ENCODE measurements at places on chromosomes 2 and 18.

- no peak for DNase-seq
These were observed 3.2 kb downstream of the TMEM182 start for GRCh38 chr2:102765061-102765460.

DNA sequence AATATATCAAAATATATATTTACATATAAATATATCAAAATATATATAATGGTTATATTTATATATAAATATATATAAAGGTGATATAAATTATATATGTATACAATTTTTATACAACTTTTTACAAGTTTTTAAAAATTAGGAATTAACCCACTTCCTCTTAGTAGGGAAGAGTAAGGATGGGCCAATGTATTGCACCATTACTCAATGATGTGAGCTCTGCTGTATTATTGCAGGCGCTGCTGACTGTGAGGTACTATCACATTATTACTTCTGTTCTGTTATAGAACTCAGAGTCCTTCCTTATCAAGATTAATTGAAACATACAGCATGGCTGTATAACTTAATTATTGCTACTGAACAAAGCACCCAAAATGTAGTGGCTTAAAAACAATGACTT, 46.0 kb downstream of the CCDC195 start:
- DNase-seq, result no peak

DNA sequence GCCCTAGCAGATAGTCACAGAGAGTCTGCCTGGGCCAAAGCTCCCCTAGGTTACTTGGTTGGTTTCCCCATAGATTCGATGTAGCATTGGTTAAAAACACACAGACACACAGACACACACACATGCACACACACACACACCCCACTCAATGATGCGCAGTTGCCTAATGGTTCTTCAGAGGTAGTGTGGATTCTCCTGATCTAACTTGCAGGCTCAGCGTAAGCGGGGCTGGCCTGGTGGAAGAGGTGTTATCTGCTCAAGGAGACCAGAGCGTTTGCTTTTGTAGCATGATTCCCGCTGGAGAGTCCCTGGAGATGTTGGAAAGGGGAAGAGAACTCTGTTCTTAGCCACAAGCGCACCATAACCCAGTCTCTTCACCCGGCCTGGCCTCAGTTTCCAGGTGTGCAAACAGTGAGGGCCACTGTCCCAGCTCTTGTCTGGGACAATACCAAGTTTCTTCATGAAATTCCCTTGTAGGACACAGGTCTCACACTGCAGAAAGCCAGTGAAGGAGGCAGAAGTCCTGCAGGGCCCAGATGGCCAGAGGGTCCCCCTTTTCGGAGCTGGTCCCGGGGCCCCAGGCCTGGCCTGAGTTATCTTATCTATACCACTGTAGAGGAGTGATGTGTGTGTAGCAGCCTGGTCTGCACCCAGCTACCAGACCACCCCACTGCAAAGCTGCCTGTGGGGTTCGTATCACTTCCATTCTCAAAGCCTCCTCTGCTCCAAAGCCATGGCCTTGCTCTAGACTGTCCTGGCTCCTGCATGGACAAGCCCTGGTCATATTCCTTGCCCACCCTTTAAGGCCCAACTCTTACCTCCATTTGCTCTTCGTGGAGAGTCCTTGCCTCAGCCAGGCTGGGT, 3.7 kb downstream of the ACKR3 start:
- DNase-seq, result no peak

- no peak for DNase-seq
These were observed 171.8 kb downstream of the UBR3 start for GRCh38 chr2:169999054-169999453.

DNA sequence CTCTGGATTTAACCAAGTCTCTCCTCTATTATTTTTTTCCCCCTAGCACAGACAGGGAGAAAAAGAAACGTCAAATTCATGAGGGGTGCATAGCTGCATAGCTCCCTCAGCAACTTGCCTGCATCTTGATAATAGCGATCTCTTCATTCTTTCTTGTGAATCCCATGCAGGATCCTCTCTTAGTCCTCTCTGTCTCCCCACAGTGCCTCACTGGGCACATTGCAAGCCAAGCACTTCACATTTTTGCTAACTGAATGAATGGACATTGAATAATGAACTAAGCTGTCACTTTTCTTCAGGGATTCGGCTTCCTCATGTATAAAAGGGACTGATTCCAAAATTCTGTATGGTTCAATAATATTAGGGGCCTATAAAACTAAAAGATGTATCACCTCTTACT, 2.9 kb upstream of the EPB41L3 start:
- DNase-seq, result no peak

DNA sequence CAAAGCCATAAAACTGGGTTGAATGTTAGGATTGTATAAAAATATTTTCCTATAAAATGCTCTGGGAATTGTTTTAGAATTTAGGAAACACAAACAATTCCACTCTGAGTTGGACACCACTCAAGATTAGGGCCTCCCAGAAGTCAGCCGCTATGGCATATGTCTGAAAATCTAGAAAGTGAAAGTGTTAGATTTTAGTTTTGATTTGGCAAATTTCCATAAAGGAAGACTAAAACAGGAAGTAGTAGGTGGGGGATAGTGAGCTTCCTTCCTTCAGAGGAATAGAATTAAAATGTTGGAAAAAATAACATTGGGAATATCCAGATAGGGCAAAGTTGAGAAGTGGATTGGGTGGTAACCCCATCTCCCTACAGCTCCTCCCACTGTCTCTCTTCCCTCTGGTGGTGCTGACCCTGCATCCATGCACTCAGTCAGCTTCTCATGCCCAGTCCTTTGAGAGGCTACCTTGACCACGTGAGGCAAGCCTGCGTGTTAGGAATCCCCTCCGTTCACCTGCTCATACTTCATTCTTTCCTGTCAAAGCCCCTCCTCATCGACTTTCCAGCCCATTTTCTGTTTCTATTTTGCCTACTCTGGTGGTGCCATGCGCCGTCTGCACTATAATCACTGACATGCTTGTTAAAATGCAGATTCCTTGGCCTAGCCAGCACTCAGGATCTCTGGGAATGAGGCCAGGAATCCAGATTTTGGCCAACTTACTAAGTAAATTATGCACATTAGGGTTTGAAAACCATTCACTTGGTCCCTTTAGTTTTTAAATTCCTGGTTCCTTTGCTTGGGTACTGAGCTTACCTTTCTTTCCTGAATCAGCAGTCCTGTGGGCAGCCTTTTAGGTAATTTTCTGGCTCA, 83.5 kb downstream of the POLE4 start:
- DNase-seq, result no peak

- DNase-seq, result no peak
These were observed 450.8 kb downstream of the EIPR1 start for GRCh38 chr2:2926858-2927175.

GRCh38 chr2:118177884-118178283, 89.6 kb downstream of the INSIG2 start:
- no peak for DNase-seq

- DNase-seq, result no peak
These were observed 13.7 kb upstream of the SKOR2 start for GRCh38 chr18:47265197-47265596.

- DNase-seq, result no peak
These were observed 43.9 kb downstream of the LBH start for GRCh38 chr2:30275256-30275655.

GRCh38 chr18:63440881-63441280, 18.6 kb upstream of the VPS4B start:
- no peak for DNase-seq

DNA sequence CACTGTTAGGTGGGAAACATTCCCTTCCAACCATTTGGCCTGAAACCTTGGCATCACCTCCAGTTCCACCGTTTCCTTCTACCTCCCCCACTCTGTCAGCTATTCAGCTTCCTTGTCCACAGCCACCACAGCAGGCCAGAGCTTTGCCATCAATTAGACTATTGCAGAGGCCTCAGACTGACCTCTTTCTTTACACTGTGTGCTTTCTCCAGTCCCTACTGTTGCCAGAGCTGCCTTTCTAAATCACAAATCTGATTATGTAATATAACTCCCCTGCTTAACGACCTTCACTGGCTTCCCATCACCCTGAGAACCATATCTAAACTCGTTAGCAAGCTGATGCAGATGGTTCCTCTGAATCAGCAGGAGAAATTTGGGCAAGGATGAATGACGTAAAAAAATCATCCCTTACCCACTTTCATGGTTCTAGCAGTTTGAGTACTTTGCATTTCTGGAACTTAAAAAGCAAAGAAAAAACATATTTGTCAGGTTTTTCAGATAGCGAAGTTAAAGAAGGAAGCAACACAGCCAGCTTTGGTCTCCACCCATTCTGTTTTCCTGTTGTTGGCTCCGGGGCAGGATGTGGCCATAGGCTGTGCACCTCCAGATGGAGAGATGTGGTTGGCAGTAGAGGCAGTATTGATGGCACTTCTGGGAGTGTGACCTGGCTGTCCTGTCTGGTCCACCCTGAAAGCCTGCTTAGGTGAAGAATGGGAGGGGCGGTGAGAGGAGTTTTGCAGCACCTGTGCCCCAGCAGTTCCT, 422.1 kb downstream of the PARD3B start:
- peak; percentile 17 for DNase-seq

GRCh38 chr2:59882279-59882678, 671.2 kb downstream of the BCL11A start:
- no peak for DNase-seq

DNA sequence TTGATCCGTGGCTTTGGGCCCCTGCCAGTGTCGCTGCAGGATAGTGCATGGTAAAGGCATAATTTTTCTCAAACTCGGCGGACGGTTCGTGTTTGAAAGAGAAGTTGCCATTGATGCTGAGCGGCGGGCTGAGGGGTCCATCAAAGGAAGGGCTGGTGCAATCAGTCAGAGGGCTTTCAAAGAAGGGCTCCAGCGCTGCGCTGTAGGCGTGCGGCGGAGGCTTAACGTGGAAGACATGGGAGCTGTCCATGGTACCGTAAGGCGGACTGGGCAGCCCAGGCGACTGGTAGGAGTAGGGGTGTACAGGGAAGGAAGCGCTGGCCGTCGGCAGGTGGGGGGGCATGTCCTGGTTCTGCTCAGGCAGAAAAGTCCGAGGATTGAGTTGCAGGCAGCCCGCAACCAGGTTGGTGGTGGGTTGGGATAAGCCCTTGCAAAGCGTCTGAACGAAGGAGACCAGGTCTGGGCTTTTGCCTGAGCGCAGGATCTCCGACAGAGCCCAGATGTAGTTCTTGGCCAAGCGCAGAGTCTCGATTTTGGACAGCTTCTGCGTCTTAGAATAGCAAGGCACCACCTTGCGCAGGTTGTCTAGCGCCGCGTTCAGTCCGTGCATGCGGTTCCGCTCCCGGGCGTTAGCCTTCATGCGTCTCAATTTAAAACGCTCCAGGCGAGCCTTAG, 2.3 kb downstream of the NEUROD1 start:
- DNase-seq, result peak; percentile 32

- no peak for DNase-seq
These were observed 42.6 kb upstream of the ROCK2 start for GRCh38 chr2:11387100-11387390.

GRCh38 chr2:150137338-150138069, 350.0 kb downstream of the RND3 start:
- no peak for DNase-seq

DNA sequence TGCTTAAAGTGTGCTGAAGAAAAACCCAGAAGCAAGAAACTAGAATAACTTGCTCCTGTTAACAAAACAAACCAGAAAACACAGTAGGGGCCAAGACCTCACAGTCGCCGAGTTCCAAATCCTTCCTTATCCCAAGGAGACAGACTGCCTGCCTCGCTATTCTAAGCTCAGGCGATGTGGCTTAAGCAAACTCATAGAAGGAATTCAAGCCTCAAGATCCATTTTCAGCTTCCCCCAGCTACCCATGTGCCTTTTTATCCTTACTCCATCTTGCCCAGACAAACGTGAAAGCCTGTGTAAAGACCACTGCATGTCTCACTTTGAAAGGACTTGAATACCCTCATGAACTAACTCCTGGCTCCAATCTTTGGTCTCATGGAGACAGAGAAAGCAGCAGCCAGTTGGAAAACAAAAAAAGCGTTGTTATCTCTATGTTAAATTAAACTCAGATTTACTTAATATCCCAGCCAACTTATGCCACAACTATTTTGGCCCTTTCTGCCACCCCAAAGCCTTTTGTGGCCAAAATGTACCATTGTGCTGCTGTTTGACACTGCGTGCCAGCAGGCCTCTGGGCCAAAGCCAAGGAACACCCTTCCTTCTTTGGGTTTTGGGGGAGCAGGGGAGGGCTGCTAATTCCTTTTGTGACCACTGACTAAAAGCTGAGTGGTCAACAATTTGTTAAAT, 123.2 kb upstream of the FZD5 start:
- no peak for DNase-seq

DNA sequence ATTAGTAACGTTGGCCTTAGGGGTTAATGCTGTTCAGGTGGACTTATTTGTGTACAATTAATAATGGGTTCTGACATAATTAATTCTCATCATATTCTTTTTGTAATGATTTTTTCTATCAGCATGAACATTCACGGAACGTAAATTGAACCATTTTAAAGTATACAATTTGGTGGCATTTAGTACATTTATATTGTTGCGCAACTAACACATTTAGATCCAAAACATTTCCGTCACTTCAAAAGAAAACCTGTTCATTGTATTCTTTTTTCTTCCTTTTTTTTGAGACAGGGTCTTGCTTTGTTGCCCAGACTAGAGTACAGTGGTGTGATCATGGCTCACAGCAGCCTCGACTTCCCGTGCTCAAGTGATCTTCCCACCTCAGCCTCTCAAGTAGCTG, 65.8 kb downstream of the BOD1L2 start:
- no peak for DNase-seq

- no peak for DNase-seq
These were observed 158.4 kb downstream of the FMNL2 start for GRCh38 chr2:152493417-152493816.

DNA sequence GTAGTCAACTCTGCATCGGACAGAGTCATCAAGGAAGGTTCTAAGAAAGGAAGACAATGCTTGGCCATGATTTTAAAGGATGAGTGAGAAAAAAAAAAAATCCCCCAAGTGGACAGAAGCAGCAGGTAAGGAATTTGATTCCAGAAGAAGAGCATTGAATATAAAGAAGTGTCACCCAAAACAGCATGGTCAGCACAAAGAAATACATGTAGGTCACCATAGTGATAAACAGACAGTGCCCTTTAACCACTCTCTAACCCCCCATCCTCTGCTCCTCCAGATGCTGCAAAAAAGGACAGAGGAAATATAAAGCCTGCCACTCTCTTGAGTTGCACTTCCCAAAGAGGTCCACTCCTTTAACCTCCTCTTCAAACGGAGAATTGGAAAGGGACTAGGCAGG, 23.4 kb downstream of the FEZ2 start:
- DNase-seq, result no peak

- no peak for DNase-seq
These were observed 161.7 kb upstream of the ZNF236 start for GRCh38 chr18:76660571-76661192.

GRCh38 chr2:98140210-98140609, 53.2 kb downstream of the VWA3B start:
- DNase-seq, result no peak
